ENCODE measurements at places on chromosomes 13 and 19. TPM values are rescaled to one million over a fixed set of nuclear protein-coding genes. Genes with fewer than 3 reads are reported as not detected.

KMT2B gene
- total RNA-seq: 15.8 TPM

SIAH3 gene
- not detected for total RNA-seq

DMKN gene
- total RNA-seq: 16.1 TPM

CCL25 gene
- not detected for total RNA-seq

SUGP1 gene
- total RNA-seq: 46.0 TPM

PSG11 gene
- total RNA-seq: not detected
